ENCODE measurements at places on chromosomes 6 and 20.

DNA sequence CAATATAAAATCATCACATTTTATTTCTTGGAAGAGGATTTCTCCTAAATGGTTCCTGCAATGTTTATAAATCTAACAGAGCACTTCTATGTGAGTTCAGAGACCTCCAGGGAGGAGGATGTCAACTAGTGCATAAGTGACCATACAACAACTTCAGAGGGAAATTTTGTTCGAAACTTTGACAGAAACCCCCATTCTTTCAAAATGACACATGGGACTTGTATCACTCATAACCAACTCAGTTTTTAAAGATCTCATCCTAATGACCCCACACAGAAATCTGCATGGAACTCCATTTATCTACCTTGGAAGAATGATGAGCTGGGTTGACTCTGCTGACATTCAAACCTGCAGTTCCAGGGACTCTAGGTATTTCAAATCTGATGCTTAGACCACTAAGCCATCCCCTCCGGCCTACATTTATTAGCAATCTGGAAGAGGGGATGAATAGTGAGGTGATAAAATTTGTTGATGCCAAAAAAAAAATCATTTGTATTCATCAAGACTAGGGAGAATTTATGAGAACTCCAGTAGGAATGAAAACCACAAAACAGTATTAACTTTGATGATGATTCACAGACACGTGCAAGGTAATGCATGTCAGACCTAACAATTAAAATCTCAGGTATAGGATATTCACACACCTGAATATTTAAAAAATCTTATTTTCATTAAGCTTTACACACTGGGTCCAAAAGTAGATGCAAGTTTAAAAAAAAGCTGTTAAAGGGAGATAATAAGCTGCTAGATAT lies 153.0 kb downstream of the REV3L start:
- no peak for DNase-seq

DNA sequence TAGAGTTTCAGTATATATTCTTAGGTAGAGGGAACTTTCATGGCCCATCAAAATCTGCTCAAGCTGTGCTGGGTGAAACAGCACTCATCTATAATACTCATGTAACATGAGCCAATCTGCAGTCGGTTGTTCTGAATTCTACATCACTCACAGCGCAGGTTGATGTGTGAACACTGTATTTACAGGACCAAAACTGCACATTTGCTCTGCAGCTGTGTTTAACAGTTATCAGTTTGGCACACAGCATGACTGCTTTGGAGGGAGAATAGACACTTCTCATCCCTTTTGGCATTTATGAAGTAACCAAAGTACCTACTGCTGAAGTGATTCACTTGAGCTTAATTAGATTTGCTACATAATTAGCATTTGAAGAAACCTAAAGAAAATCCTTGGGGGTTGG lies 225.1 kb downstream of the BCKDHB start:
- DNase-seq, result no peak

- no peak for DNase-seq
Observed at GRCh38 chr6:56393615-56394612, 146.5 kb upstream of the COL21A1 start.

DNA sequence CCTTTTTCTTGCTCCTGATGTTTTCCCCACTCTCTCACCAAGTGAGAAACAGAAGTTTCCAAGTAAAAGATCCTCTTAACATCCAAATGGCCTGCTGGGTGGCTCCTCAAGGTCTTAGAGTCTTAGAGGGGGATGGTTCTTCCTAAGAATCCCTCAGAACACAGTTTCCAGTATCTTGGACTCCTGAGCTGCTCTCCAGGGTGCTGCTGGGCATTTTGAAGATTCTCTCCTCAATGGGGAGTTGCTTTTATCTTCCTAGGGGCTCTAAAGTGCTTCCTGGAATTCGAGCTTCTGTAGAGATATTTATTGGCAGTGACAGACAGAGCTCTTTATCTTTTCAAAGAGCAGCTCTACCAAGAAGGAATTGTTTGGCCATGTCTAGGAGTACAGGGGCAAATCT lies 70.8 kb upstream of the SLC35B3 start:
- no peak for DNase-seq

GRCh38 chr20:50146732-50147662 lies 6.5 kb downstream of the PEDS1 start:
- no peak for DNase-seq

DNA sequence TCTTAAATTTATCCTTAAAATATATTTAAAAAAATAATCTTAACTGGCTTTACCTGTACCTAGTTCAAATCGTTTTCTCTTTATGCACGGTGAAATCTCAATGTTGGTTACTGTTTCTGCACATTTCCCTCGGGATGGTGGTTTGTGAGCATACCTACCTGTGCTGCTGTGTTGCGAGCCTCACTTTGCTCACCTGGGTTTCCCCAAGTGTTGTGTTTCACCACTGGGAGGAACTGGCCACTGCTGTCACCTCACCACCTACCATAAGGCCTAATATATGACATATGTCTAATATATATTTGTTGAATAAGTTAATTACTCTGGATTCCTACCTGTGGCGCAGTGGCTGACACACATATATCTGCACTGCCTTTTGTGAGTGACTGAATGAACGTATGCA lies 493.5 kb upstream of the FLRT3 start:
- no peak for DNase-seq

- no peak for DNase-seq
Observed at GRCh38 chr20:52800734-52801627, 171.2 kb upstream of the TSHZ2 start.

GRCh38 chr20:57528148-57528547 lies 3.2 kb upstream of the CTCFL start:
- DNase-seq, result no peak

- no peak for DNase-seq
Observed at GRCh38 chr20:32792316-32792715, 27.4 kb upstream of the MAPRE1 start.

DNA sequence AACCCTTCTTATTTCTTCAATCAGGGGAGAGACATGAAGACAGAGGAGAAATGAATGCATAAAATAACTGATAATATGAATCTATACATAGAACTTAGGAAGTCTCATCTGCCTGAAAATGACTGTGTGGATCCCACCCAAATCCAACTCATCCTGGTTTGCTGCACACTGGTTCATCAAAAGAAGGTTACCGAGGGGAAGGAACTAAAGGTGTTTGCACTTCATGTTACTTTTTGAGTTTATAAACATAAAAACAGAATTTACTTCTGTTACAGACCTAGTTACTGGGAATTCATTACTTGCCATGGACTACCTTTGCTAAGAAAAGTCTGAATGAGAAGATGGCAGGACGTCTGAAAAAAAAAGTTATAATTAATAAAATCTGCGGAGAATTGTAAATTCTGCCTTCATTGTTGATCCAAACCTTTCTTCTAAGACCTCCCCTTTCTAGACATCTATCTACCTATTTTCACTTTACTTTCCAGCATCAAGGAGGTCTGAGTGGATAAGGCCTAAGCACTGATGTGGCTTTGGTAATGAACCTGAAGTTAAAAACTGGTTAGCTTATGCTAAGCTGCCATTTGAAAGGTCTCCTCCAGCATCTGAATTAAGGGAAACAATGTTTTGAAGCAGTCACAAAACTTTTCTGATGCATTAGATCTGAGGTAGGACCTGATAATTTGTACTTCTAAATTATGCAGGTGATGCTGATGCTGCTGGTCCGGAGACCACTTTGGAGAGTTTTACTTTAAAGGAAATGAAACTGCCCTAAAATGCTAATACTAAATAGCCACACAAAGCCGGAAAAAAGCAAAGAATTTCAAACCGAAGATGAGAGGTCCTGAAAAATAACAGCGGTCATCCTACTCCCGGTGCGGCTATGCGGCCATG lies 84.0 kb downstream of the HFE start:
- DNase-seq, result no peak

DNA sequence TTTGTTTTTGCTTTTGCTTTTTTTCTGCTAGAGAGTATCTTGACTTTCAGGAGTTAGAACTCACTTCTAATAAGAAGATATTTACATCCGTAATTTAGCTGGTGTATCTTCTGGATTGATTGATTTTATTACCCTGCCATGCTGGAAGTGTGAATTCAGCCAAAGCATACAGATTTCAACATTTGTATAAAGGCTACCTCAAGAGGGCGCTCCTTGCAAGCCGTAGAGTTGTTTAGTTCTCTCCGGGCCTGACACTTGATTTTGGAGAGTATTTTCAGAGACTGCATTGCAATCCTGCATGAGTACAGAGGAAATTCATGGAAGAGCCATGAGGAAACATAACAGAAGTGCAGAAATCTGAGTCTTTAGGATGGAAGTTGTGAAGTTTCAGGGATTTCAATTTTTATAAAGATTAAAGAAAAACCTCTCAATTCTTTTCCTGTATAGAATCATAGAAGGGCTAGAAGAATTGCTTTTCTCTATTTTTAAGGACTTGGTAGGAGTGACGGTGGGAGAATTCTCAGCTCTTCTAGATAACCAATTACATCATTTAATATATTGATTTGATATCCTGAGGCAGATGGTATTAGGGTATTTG lies 66.7 kb upstream of the TIAM2 start:
- peak; percentile 56 for DNase-seq

DNA sequence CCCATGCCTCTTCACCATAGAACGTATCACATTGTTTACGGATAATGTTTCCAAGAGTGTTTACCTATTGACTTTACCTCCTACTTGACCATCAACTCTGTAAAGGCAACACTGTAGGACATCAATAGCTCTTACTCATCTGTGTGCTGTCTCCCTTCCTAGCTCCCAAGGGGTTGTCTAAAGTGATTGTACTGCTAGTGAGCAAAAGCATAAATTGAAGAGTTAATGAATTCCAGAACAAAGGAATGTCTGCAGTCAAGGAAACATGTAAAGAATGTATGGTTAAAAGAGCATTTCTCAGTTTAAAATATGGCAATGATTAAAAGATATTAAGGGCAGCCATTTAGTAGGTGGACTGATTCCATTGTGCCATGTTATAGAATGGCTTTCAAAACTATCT lies 985.4 kb downstream of the TBC1D32 start:
- DNase-seq, result no peak

- DNase-seq, result no peak
Observed at GRCh38 chr6:89637960-89638319, 607 bp downstream of the LYRM2 start.

DNA sequence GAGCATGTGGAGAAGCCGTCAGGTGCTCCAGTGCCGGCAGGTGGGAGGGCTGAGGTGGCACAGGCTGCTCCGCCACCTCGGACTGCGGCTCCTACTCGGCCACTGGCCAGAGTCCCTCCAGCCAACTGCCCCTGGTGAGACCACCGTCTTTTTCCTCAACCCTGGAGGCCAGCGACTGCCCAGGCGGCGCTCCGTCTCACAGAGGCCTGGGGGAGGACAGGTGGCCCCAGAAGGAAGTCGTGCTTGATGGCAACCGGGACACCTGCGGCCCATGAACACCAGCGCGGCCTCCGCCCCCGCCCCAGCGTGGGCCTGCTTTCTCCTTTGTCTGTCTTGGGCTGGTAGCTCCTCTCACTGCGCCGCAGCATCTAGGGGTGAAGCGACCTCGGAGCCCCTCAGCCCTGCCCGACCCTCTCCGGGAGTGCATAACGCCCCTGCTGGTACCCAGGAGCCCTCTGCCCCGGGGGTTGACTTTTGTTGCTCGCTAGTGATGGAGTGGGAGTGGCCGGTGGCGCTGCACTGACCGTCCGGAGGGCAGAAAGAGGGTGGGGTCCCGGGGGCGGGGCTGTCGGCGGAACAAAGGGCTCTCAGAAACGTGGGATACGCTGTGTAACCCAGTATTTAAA lies 706 bp upstream of the TUBB2B start:
- no peak for DNase-seq

DNA sequence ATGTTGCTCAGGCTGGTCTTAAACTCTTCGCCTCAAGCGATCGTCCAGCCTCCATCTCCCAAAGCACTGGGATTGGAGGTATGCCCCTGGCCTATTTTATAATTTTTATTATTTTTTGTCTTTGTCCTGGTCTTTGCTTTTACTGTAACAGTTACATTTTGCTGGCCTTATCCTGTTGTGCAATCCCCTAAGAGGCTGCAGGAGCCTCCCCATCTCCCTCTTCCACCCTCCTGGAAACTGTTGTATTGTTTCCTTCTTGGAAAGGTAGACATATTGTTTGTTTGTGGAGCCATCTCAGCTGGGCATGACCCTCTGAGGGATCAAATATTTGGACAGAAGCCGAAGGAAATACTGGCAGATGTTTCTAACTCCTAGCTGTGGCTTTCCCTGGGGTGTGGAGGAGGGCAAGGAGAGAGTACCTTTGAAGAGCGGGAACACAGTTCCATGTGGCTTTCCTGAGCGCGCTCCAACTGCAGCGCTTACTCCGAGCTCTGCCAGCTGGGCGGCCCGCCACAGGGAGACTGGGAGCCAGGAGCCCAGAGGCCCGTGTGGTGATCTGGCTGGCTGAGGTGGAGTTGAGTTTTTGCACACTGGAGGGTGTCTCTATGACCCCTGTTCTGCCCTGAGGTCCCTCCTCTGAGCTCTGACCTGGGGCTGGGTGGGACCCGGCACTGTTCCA lies 4.9 kb downstream of the MAPK13 start:
- no peak for DNase-seq

- no peak for DNase-seq
Observed at GRCh38 chr6:16544006-16544405, 217.3 kb downstream of the ATXN1 start.

- no peak for DNase-seq
Observed at GRCh38 chr6:108847738-108848115, 495 bp upstream of the ARMC2 start.

GRCh38 chr6:87473419-87473903 lies 687 bp downstream of the SLC35A1 start:
- DNase-seq, result no peak

DNA sequence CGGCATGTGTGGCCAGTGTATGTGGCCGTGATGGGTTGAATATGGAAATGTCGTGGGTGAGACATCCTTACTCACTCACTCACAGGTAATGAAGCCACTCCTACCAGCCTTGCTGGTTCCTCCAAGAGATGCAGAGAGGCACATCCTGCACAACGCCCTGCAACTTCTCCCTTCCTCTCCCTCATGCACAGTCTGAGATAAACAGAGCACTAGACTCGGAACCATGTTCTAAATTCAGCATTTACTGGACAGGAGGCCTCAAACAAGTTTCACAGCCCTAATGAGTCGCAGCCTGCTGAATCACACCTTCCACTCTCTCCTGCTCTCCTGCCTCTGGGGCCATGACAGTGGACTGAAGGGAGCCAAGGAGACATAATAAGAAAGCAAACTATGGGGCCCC lies 91.2 kb downstream of the ISM1 start:
- DNase-seq, result no peak

DNA sequence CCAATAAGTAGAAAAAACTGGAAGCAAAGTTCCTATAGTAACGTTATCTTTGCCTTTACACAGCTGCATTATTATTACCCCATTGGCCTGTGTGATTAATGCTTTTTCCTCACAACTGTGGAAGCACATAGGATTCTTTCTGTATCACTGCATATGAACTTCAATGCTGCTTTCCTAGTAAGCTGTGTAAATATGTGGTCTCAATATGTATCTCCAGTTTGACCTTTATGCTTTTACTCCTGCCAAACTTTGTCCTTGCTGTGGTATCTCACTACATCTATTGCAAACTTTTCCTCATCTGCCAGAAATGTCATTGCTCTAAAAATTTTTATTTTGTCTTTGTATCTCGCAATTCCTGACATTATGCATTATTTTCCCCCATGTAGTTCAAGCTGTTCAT lies 168.6 kb downstream of the ZFAND3 start:
- no peak for DNase-seq

GRCh38 chr6:109347779-109348178 lies 34.5 kb downstream of the CD164 start:
- DNase-seq, result no peak
